Activated CD4-positive, alpha-beta T cell treated with anti-CD3 and anti-CD28 coated beads, Interleukin-2, amount 50 U/mL, for 48 hours (primary cell): ENCODE measurements at places on chromosomes 4 and X.

- DNase-seq = no peak
These were observed 100.2 kb upstream of the AFAP1 start for GRCh38 chr4:8039853-8040252.

DNA sequence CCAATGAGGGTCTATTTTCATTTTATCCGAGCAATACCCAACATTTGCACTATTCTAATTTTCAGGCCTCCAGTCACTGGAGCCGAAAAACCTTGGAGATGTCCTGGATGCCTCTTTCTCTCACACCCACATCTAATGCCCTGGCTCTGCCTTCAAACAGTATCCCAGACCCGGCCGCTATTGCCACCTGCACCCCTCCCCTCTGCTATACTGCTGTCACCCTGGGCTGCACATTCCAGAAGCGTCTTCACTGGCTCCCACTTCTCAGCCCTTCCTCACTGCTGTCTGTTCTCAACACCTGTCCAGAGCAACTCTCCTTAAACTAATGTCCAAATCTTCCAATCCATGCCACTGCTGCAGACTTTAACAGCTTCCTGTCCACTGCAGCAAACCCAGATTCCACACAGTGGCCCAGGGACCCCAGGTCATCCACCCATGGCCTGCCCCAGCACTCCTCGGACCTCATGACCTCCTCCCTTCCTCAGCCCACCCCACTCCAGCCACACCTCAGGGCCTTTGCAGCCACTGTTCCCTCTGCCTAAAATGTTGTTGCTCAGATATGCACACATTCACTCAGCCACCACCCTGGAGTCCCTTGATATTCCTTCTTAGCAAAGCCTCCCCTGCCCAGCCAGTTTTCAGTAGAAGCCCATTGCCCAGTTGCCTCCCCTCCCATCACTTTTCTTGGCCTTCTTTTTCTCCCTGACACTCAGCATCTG lies 30.5 kb upstream of the PPP2R2C start:
- no peak for DNase-seq

DNA sequence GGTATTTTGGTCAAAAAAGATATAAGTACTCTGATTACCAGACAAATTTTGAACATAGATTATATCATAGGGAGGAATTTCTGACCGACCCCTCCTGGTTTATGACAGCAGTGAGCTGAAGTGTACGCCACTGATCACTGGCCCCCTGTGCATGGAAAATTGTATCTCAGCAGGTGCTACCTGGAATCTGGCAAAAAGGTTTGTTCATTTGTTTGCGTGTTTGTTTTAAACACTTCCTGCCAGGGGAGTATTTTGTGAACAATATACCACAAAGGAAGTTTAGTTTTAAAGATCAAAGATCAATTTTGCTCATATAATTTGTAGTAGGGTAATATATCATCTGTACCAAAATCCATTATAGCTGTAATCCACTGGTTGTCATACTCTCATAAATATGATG lies 219.7 kb upstream of the TENM3 start:
- no peak for DNase-seq

DNA sequence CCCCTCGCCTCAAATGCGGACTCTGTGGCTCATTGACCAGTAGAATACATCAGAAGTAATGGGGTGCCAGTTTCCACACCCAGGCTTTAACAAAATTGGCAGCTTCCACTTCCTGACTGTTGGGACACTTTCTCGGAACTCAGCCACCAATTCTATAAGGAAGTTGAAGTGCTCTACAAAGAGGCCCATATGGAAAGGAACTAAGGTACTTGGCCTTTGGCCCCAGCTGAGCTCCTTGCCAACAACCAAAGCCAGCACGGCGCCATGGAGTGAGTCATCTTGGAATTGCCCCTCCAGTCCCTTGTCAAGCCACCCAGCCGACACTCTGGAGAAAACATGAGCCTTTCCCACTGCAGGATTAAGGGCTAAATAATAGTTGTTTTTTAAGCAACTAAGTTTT lies 262.2 kb upstream of the INTU start:
- no peak for DNase-seq
